ENCODE measurements at places on chromosomes 12 and 14.

DNA sequence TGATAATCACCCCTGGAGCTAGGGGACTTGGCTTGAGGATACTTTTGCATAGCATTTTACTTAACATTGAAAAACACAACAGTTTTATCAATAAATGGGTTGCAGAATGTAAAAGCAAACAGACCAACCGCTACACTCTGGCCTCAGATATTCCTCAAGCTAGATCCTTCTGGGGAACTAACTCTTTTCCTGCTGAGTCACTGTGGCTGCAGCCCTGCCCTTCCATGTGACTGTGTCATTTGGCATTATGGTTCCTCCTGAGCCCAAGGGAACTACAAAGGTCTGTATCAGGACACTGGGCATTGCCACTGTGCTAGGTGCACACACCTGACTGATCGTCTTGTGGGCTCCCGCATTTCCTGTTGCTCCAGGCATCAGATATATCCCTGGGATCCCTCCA, 56.6 kb downstream of the TTC9 start:
- DNase-seq = no peak

DNA sequence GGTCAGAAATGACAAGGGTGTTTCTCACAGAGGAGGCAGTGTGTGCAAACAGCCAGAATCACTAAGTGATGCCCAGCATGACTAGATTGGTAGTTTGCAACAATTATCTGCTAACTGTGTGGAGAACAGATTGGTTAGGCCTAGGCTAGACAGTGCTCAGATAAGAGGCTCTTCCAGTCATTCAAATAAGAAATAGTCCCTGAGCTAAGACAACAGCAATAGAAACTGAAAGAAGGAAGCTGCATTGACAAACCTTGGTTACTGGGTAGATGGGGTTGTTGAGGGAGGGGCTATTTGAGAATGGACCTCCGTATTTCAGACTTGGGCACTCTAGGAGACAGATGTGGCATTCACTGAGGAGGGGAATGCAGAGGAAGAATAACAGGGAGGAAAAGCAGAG, 255.0 kb upstream of the NPAS3 start:
- DNase-seq = no peak

- DNase-seq = no peak
Measured at GRCh38 chr12:93762912-93763553, 85.9 kb downstream of the CRADD start.

DNA sequence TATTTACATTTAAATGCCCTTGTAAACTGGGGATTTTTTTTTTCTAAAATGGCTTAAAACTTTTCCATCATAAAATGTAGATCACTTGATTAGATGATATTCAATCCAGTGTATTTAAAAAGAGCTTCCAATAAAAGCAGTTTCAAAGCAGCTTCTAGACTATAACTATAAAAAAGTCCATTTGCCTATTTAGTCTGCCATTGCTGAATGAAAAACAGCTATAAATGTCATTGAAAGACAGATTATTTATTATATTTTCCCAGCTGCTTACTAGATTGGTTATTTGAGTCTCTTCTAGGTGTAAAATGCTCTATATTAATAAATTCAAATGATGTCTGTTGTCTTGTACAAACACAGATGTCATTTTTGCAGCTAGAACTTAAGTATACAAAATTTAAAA, 414.8 kb downstream of the RMST start:
- no peak for DNase-seq

DNA sequence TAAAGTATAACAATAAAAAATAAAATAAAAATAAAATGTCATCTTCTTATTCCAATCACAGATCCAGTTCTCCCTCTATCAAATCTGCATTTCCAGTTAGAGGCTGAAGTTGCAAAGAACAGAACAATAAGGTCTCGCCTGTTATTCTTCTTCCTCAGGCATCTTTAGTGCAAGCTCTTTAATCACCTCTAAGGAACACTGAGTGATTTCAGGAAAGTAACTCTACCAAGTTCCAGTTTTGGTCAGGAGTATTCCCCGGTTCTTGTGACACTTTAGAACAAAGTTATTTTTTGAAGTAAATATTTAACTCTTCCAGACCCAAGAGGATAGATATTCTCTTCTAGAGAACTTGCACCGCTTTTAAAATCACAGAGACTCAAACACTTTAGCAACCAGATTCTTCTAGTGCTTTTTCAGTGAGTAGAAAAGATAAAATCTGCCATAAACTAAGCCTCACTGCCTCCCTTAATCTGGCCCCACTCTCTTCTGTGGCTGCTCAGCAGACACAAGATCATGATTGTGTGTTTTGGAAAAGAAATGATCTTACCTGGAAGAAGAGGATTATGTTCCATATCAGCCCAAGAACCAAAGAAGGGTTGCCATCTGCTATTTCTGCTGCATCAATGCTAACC, 57.9 kb upstream of the DICER1 start:
- no peak for DNase-seq

GRCh38 chr12:50275556-50275955, 7.8 kb downstream of the LIMA1 start:
- DNase-seq = no peak

DNA sequence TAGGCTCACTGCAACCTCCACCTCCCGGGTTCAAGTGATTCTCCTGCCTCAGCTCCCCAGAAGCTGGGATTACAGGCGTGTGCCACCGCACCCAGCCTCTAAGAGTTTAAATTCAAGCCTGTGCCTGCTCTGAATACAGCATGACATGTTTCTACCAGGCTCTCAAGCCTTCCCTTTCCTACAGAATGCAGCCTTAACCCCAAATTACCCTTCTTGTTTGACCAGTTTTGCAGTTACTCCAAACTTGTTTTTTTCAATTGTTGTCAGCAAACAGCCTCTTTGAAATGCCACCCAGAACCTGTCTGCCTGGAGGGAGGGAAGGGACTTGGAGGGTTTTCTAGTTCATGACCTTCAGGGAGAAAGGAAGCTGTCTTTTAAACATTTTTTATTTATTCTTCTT, 15.4 kb downstream of the GLTP start:
- no peak for DNase-seq

DNA sequence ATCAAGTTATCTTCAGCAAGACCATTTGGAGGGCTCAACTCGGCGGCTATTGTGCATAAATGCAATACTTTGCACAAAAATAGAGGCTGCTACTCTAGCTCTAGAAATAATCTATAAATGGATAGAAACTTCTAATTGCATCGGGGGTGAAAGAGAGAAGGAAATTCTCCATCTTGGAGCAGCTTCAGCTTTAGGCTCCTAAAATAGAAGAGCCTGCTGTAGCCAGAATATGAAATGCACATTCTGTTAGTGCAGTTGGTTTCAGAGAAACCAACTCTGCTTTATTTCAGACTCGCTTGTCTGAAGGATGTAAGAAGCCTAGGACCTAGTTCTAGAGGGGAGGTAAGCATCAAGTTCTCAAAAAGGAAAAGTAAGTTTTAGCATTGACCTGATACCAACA, 38.1 kb downstream of the SNRPF start:
- no peak for DNase-seq

- DNase-seq = no peak
Measured at GRCh38 chr14:30906752-30907658, 32.6 kb downstream of the COCH start.

DNA sequence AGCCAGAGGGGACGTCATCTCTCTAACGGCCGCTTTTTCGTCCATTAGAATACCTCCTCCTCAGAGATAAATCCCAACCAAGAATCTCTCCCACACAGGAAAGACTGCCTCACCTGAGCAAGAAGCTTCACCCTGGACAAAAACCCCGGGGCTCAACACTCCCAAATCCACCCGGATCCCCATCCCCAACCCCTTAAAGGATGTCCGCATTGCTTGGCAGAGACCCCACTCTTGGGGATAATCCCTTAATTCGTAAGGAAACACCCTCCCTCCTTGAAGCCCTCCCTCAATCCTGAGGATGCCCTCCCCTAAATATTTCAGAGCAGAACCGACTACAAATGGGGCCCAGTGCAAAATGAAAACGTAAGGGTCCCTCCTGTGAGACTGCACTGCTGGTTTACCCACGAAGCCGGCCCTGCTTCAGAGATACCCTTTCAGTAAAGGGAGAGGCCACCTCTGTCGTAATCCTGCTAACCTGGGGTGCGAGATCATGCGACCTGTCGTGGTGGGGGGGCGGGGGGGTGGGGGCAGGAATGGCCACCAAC, 655 bp upstream of the DYNLL1 start:
- DNase-seq = no peak

DNA sequence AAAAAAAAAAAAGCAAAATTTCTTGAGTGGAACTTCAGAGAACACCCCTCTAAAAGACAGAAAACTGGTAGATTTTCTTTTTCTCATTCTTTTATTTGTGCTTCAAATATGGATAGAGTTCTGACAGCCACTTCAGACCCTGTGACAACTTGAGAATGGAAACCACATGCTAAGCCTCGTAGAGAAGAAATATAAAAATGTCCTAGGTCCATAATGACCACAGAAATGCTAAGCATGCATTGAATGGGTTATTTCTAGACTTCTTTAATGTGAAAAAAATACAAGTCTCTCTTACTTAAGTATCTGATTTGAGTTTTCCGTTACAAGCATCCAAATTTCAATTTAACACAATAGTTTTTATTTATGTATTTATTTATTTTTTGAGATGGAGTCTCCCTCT, 28.3 kb upstream of the DIO2 start:
- no peak for DNase-seq

All from C1 segment of cervical spinal cord (tissue), 14 donors.